Temporal lobe (tissue), 4 donors: ENCODE measurements at places on chromosomes 2 and 18. TPM values are rescaled to one million over a fixed set of nuclear protein-coding genes. Genes with fewer than 3 reads are reported as not detected.

KRTCAP3 gene
- 0.25 TPM for total RNA-seq

REG3G gene
- total RNA-seq, result not detected

HOXD13 gene
- not detected for total RNA-seq

PLCL1 gene
- 28.5 TPM for total RNA-seq

DUSP19 gene
- total RNA-seq, result 9.8 TPM

CPLX4 gene
- under 0.01 TPM for total RNA-seq

C2orf72 gene
- total RNA-seq, result 31.0 TPM

PRR30 gene
- total RNA-seq, result not detected

THSD7B gene
- total RNA-seq, result 12.3 TPM

GPAT2 gene
- total RNA-seq, result 0.49 TPM

KCNJ13 gene
- 1.2 TPM for total RNA-seq

ALPI gene
- total RNA-seq, result not detected

PXDN gene
- total RNA-seq, result 22.1 TPM

CXCR4 gene
- total RNA-seq, result 32.9 TPM

ECEL1 gene
- 1.5 TPM for total RNA-seq

CNTNAP5 gene
- total RNA-seq, result 26.6 TPM

CIB4 gene
- not detected for total RNA-seq

RTN4 gene
- total RNA-seq, result 578 TPM

FEV gene
- total RNA-seq, result not detected

PRKAG3 gene
- not detected for total RNA-seq

CCDC141 gene
- 1.5 TPM for total RNA-seq

DTNA gene
- 43.0 TPM for total RNA-seq

IL36B gene
- not detected for total RNA-seq

CABYR gene
- 13.0 TPM for total RNA-seq

NMUR1 gene
- under 0.01 TPM for total RNA-seq

ACVR1C gene
- total RNA-seq, result 4.2 TPM

SGPP2 gene
- 1.2 TPM for total RNA-seq

IKZF2 gene
- total RNA-seq, result 8.1 TPM

MYCN gene
- total RNA-seq, result 47.5 TPM

MAP2 gene
- total RNA-seq, result 767 TPM
